Activated naive CD4-positive, alpha-beta T cell treated with Interleukin-2 at 50 U/mL for 16 hours (primary cell): ENCODE measurements at places on chromosomes 11 and 22.

GRCh38 chr22:20013382-20013871 lies 3.2 kb downstream of the ARVCF start:
- DNase-seq = no peak

GRCh38 chr11:131121426-131122333 lies 205.4 kb upstream of the SNX19 start:
- DNase-seq = no peak

DNA sequence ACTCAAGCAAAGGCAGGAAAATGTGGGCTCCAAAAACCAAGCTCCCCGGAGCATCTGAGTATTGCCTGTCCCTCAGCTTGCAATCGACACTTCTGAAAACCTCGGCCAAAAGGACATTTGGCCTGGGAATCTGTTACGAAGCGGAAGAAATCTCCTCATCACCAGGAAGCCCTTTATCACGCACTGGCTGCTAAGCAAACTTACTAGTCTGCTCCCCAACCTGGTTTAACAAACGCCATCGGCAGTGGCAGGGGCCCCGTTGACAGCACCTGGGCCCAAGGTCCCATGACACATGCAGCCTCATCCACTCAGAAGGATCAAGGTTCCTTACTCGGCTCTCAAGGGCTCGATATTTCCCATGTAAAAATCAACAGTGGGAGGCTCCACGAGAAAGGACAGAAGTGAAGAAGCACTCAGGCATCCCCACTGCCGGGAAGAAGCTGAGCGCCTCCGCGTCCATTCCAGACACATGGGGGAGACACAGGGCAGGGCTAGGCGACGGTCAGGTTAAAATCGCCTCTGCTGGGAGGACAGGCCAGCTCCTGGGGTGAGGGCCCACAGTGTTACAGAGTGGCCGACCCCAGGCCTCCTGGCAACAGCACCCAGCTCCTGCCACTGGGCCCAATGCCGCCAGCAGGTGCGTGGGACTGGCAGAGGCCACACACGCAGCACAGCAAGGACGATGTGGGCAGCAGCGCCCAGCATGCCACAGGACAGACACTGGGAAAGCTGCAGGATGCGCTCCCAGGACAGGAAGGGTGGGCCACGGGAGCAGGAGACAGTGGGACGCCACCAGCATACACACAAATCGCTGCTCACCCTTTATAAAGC lies 27.1 kb downstream of the BRD1 start:
- no peak for DNase-seq

DNA sequence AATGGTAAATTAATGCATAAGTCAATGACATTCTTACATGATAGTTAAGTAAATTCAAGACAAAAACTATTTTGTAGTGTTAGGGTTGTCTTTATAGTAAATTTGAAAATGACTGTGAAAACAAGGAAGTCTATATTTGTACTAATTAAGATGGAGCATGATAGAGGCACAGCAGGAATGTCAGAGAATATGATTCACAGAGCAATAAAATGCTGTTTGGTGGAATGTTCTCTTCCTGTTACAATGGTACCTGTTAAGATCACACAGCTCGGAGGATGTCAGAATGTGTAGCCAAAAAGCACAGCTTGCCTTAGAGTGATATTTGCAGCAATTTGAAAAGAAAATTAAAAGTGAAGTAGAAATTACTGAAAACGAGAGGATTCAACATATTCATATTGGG lies 2339.7 kb upstream of the RAG2 start:
- DNase-seq = no peak

DNA sequence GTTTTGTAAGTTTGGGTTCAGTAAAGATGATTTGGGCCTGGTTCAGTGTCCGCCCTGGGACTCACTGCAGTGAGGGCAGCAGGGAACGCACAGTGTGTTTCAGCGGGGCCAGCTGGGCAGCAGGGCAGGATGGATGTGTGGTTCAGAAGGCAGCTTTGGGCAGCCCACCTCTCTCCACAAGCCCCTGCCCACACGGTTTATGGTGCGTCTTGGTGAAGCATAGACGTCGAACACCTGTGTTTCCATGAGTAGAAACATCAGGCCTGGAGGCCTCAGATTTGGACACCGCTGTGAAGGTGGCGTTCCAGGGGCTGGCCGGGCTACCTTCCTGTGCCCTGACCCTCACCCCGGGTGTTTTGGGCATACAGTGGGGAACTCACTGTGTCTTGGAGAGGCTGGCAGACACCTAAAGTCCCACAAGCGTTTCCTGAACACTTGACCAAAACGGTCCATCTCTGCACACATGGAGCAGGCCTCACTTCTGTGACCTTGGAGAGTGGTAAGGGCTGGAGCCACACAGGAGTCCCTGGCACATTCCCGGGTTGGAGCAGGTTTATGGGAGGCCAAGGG lies 59.0 kb downstream of the ST14 start:
- no peak for DNase-seq

DNA sequence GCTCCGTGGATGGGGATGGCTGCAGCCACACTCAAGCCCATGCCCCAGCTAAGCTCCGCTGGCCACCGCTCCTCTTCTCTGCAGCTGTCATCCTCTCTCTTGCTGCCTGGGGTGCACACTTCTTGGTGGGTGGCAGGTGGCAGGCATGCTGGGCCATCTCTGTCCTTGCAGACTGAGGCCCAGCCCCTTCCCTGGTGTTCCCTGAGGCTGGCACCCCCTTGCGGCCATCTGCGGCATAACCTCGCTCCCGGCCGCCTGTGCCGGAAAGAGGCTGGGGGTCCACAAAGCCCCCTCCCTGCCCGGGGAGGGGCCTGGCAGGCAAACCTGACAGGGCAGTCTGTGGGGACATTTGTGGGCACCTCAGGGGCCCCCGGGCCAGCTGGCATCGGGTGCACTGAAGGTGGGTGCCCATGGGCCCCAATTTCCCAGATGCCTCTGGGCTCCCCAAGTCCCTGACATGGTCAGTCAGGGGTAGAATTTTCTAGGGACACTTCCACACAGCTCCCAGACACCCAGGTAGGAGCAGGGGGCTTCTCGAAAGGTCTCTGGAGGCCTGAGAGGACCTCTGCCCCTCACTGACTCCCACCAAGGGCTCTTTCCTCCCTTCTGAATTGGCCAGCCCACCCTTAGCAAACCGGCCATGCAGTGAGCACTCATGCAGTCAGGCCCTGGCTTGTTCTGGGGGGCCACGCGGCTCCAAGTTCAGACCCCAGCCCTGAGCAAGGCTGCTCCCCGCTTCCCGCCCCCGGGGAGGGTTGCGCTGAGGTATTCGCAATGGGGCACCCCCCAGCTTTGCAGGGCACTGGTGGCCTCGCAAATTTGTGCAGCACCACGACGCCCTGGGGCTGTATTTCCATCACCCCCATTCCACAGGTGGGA lies 23.5 kb upstream of the TH start:
- DNase-seq = peak; percentile 58
